ENCODE measurements at places on chromosomes 3 and 15.
A peak's percentile ranks its signal among the peaks of the same experiment; 100 is the strongest.

- no peak for DNase-seq
These were observed 79.5 kb downstream of the IQSEC1 start for GRCh38 chr3:12993517-12994356.

- DNase-seq: peak; percentile 32
These were observed 31.3 kb downstream of the SHQ1 start for GRCh38 chr3:72816862-72817355.

DNA sequence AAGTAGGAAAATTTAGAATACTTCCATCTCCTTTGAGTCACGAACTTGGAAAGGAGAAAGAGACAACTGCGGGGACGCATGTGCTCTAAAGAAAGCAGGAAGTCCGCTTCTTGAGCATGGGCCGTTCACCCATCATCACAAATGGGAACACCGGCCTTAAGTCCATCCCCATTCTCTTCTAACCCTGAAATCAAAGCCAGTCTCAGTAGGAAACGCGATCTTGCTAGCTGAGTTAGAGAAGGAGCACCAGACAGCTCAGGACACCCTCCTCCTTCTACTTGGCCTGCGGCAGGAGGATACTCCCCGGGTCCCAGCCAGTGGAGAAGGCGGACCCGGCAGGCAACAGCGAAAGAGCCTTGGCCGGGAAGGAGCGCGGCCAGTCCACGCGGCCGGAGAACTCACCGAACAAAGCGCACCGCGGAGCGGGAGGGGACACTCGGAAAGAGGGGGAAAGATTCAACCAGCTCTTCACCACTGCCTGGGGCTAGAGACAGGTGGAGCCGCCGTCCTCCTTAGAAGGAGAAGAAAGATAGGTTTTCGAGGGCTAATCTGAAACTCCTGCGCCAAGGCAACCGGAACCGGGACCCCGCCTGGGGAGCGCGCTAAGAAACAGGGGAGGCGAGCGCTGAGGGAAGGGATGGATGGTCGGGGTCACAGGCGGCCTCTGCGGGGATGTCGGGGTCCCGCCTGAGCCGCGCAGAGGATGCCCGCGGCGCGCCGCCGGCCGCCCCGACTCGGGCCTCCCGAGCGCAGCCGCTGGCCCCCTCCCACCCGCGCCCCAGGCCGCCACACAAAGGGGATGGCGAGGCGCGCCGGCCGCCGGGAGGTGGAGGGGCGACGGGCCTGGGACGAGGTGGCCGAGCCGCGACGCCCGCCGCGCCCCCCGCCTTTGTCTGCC is 818 bp downstream of the SLC4A7 start:
- peak; percentile 74 for DNase-seq

DNA sequence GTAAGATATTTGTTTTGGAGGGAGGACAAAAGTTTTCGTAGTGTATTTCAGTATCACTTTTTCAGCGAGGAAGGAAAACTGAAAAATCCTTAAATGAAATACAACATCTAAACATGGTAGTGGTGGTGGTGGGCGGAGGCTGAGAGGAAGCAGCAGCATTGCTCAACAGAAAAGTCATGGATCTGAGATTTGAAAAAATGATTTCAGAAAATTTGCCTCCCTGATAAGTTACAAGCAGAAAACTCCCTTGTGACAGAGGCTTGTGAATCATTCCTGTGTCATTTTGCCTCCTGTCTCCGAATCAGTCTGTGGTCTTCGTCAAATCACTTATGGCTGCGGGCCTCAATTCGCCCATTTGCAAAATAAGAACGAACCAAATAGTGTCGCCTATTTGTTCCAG is 965 bp upstream of the CRBN start:
- peak; percentile 10 for DNase-seq

GRCh38 chr3:117059956-117060270 is 350.3 kb downstream of the TUSC7 start:
- DNase-seq: no peak

GRCh38 chr3:12325586-12326515 is 37.0 kb downstream of the PPARG start:
- no peak for DNase-seq

GRCh38 chr3:161028555-161029153 is 76.5 kb downstream of the B3GALNT1 start:
- no peak for DNase-seq

DNA sequence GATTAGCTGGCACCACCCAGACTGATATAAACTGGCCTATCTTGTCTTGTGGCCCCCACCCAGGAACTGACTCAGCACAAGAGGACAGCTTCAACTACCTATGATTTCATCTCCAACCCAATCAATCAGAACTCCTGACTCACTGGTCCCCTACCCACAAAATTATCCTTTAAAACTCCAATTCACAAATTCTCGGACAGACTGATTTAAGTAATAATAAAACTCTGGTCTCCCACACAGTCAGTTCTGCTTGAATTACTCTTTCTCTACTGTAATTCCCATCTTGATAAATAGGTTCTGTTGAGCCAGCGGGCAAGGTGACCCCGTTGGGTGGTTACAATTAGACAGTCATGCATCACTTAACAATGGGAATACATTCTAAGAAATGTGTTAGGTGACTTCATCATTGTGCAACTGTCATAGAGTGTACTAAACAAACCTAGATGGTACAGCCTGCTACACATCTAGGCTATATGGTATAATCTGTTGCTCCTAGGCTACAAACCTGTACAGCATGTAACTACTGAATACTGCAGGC is 48.1 kb upstream of the MAP4 start:
- DNase-seq: no peak

DNA sequence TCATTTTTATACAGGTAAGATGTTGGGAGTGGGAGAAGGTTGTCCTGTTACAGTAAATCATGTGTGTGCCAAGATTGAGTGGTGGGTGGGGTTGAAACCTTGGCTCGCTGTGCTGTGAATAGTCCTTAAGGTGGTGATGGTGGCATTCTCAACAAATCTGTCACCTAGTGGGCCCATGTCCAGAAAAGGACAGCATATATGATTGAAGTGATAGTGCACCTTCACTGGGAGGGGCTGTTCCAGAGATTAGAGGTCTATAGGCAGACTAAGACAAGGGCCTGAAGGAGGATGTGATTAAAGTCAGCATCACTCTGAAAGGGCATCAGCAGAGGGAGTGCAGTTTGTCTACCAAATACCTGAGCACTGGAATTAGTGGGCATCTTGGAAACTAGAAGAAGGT is 374.2 kb upstream of the C2CD4B start:
- DNase-seq: no peak

- DNase-seq: no peak
These were observed 919.2 kb downstream of the ROBO1 start for GRCh38 chr3:78848392-78849288.

DNA sequence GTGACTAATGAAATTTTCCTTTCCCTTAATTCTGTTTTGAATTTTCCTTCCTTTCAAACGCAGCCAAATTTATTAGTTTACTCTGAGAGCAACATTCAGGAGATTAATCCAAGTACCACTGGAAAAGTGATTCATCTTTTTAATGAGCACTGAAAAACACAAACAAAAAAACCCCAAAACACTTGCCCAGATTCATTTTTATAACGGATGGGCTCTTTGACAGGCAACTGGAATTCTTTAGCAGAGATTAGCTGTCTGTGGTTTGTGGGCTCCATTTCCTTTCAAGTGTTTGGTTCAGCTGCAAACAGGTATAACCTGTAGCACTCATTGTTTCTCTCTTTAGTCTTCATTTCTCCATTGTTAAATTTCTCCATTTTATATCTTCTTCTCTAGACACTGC is 3.1 kb upstream of the POLR2M start:
- DNase-seq: no peak

- no peak for DNase-seq
These were observed 102.2 kb downstream of the CD47 start for GRCh38 chr3:107988460-107989175.

- DNase-seq: no peak
These were observed 146.1 kb downstream of the UACA start for GRCh38 chr15:70617076-70617910.

GRCh38 chr3:43348852-43349574 is 62.7 kb downstream of the SNRK start:
- no peak for DNase-seq

DNA sequence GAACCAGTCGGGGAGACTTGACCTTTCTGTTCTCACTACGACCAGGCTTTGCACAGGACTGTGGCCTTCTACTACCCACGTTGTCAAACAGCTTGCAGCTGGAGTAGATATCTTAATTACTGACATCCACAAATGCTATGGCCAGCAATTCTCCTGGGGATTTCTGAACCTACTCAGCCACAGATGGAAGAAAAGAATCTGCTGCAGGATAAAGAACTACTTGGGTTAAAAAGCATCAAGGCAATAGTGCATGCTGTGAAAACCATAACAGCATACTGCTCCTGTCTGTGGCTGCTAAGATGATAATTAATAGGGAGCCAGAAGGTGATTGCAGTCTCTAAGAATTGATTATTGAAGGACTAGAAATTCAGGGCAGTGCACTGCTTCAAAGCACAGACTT is 859.2 kb upstream of the SEMA6D start:
- DNase-seq: no peak

DNA sequence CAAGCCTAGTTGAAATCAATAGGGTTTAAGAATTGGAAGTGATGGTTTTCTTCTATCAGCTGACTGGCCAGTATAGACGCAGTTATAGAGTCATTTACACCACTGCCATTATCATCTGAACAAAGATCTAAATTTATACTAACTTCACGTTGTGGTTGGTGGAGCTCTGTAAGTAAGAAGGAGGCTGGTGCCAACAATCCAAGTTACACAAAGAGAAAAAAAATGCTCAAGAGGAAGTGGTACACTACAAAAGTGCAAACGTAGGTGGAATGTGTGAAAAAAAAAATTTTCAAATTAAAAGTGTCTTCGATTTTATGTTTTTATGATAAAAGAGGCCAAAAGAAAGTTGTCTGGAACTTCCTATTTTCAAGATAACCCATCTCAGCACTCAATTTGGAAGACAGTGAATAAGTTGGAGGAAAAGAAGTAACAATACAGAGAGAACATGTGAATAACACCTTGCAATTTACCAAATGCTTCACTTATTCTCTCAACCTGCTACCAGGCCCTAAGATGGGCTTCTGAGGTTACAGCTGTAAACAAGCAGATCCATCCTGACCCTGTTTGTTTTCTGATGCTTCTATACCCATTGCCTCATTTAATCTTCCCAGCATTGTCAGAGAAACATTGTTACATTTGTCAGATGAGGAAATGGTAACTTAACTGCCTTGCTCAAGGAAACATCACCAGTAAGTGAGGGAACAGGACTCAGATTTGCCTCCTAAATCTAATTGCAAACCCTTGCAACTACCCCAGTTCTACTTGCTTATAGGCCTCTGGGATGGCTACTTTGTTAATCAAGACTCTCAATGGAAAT is 12.0 kb upstream of the TASOR start:
- DNase-seq: no peak

DNA sequence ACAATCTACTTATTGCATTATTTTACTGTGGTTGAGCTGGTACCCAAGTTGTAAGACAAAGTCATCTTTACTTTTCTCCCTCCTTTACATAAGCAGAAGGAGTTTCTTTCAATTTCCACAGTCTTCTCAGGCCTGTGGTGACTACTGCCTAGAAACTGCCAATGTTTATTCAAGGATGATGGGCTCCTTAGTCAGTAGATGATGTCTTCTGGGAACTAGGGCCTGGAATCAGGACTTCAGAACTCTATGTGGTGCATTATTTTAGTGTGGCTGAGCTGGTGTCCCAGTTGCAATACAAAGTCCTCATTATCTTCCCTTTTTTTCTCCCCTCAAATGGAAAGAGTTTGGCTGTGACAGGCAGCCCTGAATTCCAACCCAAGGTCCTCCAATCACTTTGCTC is 1762.5 kb downstream of the SI start:
- no peak for DNase-seq

DNA sequence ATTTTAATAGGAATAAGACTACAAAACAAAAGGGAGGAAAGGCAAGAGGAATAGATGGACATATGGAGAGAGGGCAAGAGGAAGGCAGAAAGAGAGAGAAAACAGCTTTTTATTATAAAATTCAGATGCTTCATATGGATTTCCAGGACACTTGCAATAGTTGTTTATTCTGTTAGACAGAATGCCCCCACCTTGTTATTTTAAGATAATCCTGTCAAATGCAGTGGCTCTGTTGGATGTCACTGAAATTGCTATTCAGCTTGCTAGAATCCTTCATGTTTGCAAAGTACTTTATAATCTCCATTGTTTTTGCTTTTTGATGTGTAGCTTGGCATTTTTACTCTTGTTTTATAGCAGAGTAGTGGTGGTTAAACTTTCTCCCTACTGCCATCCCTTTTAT is 432.4 kb upstream of the AZI2 start:
- DNase-seq: no peak

- DNase-seq: no peak
These were observed 28.4 kb upstream of the AKAP13 start for GRCh38 chr15:85351965-85352364.

GRCh38 chr3:12944849-12945248 is 103.5 kb upstream of the RPL32 start:
- DNase-seq: peak; percentile 92
